ENCODE measurements at places on chromosomes 5 and 9.
A peak's percentile ranks its signal among the peaks of the same experiment; 100 is the strongest.

DNA sequence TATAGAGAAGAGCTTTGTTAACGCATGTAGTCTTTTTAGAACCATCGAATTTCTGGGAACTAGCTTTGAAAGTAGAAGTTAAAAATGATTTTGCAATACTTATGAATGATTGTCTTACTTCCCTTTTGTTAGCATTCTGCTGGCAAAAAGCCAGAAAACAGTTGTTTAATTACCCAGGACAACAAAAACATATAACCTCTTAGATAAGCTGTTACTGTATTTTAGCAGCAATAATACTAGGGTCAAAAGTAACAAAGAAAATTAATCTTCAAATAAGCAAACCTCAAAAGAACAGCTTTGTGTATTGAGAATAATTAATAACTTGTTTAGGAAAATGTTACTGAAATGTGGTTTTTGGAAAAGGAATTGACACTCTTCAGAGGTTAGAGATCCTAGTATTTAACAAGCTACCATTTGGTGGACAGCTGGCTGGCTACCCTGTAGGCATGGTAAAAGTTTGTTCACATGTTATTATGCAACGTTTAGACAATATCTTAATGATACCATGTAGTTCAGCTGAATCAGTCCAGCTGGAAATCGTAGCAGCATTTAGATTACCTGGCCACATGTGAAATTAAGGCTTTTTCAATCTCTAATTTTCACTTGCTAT, 3.8 kb downstream of the FGF10 start:
- no peak for DNase-seq

- no peak for DNase-seq
Observed at GRCh38 chr5:93359296-93359959, 221.6 kb downstream of the NR2F1-AS1 start.

- peak; percentile 62 for DNase-seq
Observed at GRCh38 chr5:10563945-10564837, at the start of gene ANKRD33B. TSS of gene ANKRD33B (plus strand) at chr5:10564070. CDS start at chr5:10564468, 398 bp downstream.

DNA sequence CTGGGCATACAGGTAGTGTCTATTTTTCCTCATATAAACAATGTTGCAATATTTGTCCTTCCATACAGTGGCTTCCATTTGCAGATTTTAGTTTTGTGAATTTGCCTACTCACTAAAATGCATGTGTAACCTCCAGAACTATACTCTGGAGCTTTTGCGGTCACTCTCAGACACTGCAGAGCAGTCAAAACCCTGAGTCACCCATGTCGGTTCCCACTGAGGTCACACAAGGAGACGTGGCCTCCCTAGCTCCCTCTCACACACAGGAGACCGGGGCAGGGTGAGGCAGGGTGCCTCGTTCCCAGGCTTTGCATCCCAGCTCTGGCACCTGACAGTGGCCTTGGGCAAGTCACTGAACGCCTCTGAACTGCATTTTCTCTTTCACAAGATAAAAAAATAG, 55.5 kb upstream of the ZNF354A start:
- DNase-seq = no peak

DNA sequence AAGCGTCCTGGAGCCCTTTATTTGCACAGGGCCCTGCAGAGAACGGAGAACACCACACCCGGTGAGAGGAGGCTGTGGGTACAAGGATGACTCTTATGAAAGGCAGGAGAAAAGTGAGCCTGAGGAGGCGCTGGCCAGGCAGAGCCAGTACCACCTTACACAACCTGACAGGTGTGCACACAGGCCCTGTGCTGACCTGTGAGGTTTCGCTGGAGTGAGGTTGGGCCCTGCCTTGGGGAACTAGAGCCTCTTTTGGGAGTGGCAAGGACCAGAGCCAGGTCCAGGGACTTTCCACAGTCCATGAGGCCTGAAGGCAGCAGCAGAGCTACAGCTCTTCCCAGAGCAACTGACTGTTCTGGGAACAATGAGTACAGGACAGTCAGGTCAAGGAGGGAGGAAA, 3.1 kb downstream of the SRD5A1 start:
- no peak for DNase-seq

- no peak for DNase-seq
Observed at GRCh38 chr5:126182971-126183695, 240.1 kb upstream of the GRAMD2B start.

DNA sequence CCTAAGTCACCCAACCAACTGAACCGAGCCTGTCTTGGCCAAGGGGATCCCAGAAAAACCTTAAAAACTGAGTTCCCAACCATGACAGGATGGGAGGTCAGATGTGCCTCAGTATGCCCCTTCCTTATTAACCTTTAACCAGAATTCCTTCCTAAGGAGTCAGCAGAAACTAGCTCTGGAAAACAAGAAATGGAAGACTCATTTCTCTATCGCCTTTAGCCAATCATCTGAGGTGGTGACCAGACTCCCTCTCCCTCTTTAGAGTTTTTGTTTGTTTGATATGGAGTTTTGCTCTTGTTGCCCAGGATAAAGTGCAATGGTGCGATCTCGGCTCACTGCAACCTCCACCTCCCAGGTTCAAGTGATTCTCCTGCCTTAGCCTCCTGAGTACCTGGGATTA, 37.5 kb downstream of the SLC28A3 start:
- DNase-seq = no peak

- DNase-seq = no peak
Observed at GRCh38 chr5:41903382-41903891, 707 bp upstream of the RIMOC1 start.

- no peak for DNase-seq
Observed at GRCh38 chr9:76454311-76454710, 4.7 kb upstream of the GCNT1 start.

DNA sequence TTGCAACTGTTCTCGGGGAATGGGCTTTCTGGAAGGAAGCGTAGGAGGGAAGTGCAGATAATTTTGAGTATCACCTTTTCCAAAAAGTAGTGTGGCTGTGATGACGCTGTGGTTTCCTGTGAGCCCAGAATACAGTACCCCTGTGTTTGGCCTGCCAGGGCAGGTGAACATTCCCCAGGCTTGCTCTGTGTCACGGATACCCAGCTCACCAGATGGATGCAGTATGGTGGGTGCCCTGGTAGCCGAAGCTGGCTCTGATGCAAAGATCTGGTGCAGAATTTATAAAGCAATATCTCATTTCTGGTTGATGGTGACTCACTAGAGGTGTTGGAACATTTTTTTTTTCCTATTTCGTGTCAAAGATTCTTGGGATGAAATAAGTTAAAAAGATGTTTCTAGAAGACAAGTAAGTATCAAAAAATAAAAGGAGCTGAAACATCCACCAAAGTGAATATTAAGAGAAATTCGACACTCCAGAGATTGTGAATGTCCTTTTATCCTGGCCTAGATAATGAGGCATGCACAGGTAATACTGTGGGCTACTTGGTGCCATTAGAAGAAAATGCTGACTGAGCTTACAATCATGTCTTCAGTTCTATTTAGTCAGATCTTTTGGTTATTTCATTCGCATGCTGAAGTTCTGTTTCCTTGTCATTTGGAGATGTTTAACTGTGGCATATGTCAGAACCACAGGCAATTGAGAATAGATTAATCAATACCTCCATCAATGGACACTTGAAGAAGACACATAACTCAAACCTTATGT, 200.1 kb downstream of the GADD45G start:
- no peak for DNase-seq

DNA sequence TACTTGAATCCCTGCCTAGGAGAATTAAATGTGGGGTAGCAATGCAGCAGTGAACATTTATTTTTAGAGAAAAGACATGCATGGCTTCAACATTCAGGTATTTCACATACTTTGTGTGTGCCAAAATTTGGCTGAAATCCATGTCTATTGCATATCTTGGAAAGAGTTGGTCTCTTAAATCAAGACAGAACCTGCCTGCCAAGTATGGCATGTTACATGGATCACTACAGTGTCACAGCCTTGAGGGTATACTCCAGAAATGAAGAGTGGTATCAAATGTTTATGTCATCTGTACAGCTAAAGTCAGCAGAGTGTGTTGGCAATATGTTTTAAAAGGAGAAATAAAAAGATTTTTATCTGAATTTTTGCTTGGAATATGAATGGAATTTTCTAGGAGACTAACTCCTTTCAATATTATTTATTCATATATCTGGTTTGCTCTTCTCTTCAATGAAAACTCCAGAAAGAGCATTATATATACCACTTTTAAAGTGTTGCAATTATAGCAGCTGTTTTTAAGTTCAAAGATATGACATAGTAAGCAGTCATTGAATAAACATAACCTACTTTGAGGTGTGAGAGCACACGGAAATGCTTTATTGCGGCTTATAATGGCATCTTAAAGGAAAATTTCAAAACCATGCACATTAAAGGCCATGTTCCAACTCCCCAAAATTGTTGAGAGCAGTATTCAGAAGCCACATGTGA, 95.4 kb upstream of the MINAR2 start:
- DNase-seq = no peak

DNA sequence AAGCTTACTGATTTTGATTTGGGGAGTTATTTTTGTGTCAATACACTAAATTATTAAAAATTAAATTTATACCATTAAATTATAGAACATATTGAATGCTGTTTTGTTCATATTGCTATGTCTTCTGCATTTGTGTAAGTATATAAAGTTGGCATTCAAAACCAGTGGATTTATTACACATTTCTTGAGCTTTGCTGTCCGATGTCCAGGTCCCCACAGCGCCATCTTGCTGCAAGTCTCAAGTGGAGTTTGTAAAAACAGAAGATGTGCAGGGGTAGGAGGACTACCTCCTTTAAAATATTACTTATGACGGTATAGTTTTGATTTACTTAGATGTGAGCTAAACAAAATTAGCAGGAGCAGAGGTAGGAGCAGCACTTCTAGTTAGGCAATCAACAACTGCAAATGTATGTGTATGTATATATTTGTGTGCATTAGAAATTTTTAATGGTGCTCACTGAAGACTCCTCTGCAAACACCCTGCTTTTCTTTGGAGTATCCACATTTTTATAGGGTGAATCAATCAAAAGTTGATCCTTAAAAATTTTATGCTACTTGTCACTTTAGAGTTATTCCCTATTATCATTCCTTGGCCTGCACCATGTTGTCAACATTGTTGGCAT, 37.4 kb downstream of the CPEB4 start:
- DNase-seq = no peak

GRCh38 chr5:173853370-173854131, 34.6 kb upstream of the CPEB4 start:
- DNase-seq = no peak

Measured in stimulated activated CD4-positive, alpha-beta T cell treated with anti-CD3 and anti-CD28 coated beads, Interleukin-12 subunit alpha, Interleukin-12 subunit beta, amount 100 ng/mL, for 24 hours (primary cell).